NCI-H1694 treated with DMSO at 0.1 percent for 48 hours (cell line): ENCODE measurements at places on chromosomes 12 and 14.
A peak's percentile ranks its signal among the peaks of the same experiment; 100 is the strongest.

- DNase-seq, result no peak
These were observed 271.6 kb upstream of the RTL1 start for GRCh38 chr14:101174980-101175606.

DNA sequence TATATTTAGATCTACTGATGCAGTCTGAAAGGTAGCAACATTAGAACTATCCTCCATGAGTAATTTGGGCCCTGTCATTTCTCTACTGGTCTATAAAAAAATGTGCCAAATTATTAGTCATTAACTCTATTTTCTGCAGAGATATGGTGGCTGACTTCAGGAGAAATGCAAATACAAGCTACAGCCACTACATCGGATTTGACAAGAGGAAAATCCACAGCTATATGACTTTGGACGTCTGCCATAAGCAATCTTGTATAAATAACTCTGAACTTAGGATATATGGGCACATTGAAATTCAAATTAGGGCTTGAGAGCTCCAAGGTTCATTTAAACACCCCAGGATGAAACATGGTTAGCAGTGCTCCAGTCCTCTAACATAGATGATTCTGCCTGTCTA is 983.0 kb upstream of the LRFN5 start:
- no peak for DNase-seq

- DNase-seq, result no peak
These were observed 10.7 kb downstream of the USP15 start for GRCh38 chr12:62270872-62271271.

DNA sequence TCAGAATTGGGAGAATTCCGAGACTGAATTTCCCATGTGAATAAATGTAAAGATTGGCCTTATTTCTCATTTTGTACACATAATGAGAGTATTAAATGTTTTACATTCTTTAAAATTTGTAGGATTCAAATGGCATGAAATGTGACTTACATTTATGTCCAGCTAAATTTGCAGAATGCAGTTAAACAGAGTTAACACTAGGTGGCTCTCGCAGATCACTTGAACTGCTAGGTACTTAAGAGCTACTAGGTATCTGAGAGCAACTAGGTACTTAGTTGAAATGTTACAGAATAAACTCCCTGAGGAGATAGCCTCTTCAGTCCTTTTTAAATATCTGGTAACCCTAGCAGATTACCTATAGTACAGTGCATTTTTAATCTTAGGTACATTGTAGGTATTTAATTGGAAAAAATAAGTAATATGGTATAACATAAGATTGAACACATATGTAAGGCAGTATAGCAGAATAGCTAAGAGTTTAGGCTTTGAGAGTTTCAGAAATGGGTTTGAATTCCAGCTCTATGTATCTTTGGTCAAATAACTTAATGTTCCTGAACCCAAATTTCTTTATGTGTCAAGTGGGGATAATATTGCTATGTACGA is 73.8 kb downstream of the KIAA0586 start:
- peak; percentile 75 for DNase-seq

GRCh38 chr12:71071536-71072097 is 86.2 kb downstream of the TSPAN8 start:
- no peak for DNase-seq

- DNase-seq, result peak; percentile 85
These were observed 1.8 kb upstream of the LRFN5 start for GRCh38 chr14:41604721-41605531.

DNA sequence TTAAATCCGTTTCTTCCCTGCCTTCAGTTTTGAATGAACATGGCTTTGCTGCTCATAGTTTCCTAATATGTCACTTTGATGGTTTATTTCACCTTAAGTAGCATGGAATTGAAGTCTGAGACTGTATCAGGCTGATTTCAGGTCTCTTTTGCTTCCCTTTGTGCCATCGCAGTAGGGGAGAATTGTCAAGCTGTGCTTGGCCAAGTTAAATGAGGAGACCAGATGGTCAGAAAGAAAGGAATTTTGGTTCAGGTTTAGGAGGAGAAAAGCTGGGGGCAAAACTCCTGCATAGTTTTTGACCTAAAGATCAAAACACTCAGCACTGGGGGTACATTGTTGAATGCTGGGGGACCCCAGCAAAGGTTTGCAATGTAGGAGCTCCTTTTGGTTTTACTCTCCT is 398.4 kb downstream of the NUAK1 start:
- DNase-seq, result peak; percentile 29

- DNase-seq, result no peak
These were observed 89.7 kb upstream of the MYF6 start for GRCh38 chr12:80617733-80618132.

DNA sequence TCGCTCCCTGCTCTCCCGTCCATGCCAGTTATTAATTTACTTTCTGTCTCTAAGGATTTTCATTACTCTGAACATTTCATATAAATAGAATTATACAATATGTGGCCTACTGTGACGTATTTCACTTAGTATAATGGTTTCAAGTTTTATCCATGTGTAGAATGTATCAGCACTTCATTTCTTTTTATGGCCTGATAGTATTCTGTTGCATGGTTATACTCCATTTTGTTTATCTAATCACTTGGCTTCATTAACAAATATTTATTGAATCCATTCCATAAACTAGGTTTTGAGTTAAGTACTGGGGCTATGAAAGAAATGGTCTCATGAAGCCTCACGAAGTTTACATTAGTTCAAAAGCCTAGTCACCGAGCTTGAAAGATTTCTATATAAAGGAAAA is 7.6 kb downstream of the GPR65 start:
- DNase-seq, result no peak

DNA sequence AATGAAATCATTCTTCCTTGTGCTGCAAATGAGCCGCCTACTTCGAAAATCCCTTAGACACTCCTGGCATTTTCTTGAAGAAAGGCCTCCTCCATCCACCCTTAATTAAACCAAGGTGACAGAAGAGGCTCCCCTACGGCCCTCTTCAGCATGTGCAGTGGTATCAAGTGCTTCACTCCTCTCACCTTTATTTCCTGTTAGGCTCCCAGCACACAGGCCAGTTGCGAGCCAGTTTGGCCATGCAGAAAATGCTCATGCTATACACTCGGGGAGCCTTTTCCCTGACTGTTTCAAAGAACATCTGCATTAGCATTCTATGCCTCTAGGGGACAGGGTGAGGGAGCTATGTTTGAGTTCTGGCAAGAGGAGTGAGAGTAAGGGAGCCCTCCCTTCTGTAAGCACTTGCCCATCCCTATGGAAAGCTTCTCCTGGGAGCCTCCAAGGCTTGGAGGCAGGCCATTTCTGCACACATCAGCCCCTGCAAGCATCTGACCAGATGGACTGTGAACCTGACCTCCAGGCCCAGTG is 291.5 kb downstream of the RPS29 start:
- DNase-seq, result no peak

GRCh38 chr14:68359022-68359836 is 433.6 kb downstream of the ZFP36L1 start:
- DNase-seq, result no peak

- no peak for DNase-seq
These were observed 12.4 kb upstream of the A2M start for GRCh38 chr12:9127936-9128663.
